Kidney (tissue), 22 donors: ENCODE measurements at places on chromosomes 7 and 10. TPM values are rescaled to one million over a fixed set of nuclear protein-coding genes. Genes with fewer than 3 reads are reported as not detected.

Gene TEX47
- not detected for total RNA-seq

Gene ANXA8L1
- total RNA-seq: not detected

Gene NSUN6
- total RNA-seq: 19.3 TPM

Gene POLR1F
- total RNA-seq: 13.3 TPM

Gene USP6NL
- total RNA-seq: 17.7 TPM

Gene PRPS1L1
- not detected for total RNA-seq

DNA sequence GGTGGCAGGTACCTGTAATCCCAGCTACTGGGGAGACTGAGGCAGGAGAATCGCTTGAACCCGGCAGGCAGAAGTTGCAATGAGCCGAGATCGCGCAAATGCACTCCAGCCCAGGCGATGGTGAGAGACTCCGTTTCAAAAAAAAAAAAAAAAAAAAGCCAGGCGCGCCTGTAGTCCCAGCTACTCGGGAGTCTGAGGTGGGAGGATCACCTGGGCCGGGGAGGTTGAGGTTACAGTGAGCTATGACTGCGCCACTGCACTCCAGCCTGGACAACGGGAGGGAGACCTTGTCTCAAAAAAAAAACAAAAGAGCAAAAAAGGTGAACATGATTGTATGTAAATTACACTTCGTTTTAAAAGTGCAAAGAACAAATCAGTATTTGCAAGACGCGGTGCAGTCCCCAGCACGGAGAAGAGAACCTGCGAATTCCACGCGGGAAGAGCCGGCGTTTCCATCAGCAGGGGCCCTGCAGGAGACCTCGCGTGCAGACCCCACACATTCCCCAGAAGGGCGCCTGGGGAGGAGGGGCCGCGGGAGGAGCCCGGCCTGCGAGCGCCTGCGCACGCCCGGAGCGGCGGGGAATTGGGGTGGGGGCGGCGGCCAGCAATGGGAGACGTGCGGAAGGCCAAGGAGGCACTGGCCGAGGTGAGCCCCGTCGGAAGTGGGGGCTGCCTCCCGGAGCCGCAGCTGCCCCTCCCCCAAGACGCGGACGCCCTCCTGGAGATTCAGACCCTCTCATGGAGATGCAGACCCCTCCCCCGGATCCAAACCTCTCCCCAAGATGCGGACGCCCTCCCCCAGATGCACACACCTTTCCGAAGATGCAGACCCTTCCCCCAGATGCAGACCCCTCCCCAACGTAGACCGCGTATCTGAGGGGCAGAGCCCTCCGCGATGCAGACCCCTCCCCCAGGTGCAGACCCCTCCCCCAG, 16.7 kb upstream of the SUN1 start:
- peak; percentile 86 for DNase-seq

DNA sequence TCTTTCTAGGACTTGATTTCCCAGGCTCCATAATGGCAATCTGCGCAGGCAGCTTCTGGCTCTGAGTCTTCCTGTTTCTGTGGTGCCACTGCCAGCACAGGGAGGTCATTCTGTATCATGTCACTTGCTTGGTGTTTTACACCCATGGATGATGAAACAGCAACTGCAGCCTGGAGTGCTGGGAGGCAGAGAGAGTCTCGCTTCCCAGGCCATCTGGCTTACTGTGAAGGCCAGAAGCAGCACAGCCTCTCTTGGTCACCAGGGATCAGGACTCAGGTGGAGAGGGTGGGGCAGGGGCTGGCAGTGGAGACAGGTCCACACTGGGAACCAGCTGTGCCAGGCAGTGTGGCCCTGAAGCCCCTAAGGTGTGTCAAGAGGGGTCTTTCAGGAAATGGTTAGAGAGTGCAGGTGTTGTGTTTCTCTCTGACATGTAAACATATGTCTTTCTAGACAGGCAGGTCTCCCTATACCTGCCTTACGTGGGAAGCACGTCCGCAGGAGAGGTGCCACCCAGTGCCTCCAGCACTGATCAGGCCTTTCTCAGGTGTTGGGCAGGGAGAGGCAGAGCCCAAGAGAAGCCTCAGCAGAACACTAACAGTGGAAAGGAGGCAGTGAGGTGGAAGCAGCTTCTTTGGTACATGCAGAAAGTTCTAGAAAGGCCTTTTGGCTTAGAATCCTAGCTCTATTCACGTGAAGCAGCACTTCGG, 71.4 kb downstream of the INSIG1 start:
- DNase-seq: no peak

DNA sequence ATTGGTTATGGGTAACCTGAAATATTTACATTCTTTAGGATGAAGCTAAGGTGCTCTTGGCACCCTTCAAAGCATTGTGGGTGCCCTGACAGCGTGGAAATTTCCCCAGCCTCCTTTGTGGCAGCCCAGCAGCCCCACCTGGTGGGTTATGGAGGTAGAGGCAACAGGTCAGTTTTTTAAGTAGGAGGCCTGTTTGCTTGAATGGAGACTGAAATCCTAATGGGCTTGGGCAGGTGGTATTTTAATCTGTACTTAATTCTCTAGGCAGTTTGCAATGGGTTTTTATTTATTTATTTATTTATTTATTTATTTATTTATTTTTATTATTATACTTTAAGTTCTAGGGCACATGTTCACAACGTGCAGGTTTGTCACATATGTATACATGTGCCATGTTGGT, 139.4 kb downstream of the EPC1 start:
- no peak for DNase-seq

GRCh38 chr10:119318411-119319160, 111.2 kb downstream of the GRK5 start:
- no peak for DNase-seq

DNA sequence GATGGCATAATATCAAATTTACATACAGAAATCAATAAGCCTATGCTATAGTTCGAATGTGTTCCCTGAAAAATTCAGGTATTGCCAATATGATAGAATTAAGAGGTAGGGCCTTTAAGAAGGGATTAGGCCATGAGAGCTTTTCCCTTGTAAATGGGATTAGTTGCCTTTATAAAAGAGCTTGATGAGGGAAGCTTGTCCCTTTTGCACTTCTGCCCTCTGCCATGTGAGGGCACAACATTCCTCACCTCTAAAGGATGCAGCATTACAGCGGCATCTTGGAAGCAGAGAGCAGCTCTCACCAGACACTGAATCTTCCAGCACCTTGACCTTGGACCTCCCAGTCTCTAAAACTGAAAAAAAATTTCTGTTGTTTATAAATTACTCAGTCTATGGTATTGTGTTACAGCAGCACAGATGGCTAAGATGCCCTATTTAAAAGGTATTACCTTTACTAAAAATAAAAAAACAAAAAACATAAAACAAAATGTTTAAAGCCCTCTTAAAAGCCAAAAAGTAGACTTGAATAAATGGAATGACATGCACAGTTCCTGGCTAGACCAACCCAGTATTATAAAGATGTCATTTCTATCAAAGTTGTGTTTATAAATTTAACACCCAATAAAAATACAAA, 909.6 kb downstream of the REEP3 start:
- DNase-seq: peak; percentile 51

GRCh38 chr7:70415179-70415972, 716.6 kb upstream of the GALNT17 start:
- DNase-seq: no peak

DNA sequence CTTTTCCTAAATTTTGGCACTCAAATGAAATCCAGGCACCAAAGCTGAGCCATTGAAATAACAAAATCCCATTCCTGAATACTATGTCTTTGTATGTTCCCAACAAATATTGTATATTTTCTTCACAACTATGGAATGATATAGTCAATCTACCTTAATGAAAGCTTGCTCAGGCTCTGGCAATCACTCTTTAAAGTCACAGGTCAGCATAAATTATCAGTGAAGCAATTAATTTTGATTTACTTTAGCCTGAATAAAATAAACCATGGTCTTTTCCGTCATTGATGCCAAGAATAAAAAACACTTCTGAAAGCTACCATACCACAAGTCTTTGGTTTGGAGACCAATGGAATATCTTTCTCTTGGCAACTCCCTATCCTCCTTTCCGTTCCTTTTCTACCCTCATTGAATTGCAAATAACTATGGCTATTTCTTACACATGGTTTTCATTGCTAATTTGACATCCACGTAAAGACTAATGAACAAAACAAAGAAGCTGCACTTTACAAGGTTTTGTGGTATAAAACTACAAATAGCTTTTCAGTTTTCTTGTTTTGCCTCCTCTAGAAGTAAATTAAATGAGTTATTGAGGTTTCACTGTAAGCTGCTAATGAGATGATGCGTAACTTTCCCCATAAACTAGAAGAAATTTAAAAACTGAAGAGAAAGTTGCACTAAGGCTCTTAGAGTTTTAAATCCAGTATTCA, 166.6 kb downstream of the TAX1BP1 start:
- DNase-seq: no peak

DNA sequence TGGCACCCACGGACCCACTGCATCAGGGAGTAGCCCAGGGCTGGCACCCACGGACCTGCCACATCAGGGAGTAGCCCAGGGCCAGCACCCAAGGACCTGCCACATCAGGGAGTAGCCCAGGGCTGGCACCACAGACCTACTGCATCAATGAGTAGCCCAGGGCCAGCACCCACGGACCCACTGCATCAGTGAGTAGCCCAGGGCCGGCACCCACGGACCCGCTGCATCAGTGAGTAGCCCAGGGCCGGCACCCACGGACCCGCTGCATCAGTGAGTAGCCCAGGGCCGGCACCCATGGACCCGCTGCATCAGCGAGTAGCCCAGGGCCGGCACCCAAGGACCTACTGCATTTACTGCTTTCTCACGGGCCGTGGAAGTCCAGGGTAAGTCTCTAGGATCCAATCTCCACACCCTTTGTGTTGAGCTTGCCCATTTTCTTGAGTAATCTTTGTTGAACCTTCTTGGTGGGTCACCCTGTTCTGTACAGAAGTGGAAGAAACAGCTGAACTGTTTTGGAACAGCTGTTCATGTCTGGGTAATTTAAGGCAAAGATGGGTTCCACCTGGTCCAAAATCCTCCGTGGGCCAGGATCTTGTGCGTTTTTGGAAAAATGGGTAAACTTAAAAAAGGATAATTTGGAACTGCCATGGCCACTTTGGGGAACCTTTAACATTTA, 69.0 kb downstream of the VIPR2 start:
- DNase-seq: no peak

- DNase-seq: no peak
These were observed 202.6 kb downstream of the MDFIC start for GRCh38 chr7:115124409-115124939.

DNA sequence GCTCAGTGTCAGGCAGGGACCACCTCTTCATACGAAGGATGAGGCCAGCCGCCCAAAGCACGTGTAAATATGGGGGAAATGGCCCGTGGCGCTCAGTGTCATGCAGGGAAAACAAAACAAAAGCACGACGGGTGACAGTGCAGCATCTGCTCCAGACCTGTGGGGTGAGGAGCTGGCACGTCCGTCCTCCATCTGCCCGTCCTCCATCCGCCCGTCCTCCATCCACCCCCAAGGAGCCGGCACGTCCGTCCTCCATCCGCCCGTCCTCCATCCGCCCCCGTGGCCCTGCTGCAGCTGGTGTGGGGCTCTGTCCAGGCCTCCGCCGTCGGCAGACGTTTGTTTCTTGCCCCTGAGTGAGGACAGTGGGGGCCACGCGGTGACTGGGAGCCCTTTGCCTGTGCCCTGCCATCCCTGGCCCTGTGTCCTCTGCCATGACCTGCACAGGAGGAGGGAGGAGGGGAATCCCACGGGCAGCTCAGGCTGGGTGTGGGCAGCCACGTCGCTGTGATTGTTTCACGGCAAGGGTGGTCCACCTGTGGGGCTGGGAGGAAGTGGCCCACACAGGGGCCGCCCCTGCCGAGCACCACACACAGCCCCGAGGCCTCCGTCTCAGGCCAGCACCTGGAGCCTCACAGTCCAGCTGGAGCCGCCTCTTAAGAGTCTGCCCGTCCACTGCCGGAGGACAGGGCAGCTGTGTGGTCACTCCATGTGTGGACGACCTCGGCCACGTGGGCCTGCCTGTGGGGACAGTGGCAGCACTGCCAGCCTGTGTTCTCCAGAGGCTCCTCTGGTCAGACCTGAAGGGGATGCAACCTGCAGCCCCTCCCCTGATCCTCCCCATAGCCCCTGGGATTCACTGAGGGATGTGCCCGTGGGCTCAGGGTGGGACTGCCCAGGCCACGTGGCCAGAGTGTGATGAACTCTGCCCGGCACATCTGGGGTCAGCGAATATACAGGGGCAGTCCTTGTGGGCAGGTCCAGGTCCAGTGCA, 38.2 kb upstream of the DPYSL4 start:
- DNase-seq: no peak

DNA sequence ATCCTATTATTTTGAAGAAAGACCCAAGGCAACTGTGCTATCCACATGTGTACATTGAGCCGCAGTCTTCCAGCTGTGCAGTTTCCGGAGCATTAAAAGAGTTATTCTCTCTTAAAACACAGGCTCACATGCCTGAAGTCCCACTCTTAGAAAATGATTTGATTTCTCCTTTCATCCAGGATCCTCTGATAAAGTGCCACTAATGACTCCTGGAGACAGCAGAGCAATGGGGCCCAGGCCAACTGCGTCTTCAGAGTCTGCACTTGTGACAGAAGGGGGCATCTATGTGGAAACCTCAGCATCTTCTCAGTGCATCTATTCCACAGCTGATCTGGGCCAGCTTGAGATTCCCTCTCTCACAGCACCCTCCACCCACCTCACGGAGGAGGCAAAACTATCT, 482.1 kb upstream of the AKR1E2 start:
- DNase-seq: no peak

DNA sequence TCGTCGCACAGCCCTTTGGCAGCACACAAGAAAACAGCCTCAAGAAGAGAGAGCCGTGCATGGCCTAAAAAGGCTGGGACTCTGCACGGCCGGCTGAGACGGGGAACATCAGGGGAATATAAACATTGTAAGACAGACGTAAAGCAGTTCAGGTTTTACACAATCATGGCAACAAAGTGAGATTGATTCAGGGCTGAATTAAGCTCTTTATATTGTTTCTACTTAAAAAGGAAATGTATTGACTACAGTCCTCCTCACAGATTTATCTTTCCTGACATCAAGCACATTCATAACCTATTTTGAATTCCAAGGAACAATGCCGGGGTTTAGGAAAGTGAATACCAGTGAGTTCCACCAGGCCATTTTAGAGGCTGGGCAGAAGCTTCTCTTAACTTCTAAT, 25.2 kb downstream of the SORBS1 start:
- peak; percentile 37 for DNase-seq

DNA sequence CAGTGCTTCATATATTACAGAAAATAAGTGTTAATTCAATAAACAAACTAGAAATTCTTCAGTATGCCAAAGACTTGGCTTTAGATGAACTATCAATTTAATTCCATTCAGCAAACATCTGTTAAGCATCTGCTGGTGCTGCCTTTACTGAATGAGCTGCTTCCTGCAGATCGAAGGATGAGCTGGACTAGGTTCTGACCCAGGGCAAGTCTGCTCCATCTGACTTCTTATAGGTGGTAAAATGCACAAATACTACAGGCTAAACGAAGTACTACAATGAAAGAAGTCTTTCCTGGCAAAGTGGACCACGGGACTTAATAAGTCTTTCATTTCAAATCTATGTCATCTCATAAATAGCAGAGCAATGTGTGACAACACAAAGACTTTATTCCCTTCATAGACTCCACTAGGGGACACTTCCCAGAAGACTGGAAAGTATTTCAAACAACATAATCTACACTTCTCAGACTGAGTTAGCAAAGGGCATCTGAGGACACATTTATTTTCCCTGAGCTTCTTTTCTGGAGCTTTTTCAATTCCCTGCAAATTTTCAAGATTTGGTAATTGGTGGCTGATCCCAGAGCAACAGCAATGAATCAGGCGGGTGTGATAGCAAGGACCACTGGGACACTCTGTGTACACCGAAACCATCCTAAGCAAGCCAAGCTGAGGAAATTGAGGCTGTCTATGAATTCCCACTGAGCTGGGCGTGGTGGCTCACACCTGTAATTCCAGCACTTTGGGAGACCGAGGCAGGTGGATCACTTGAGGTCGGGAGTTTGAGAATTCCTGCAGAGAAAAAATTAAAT, 108.9 kb upstream of the FRMD4A start:
- no peak for DNase-seq
